Spinal cord (tissue), 10 donors: ENCODE measurements at places on chromosomes 12 and 14.

DNA sequence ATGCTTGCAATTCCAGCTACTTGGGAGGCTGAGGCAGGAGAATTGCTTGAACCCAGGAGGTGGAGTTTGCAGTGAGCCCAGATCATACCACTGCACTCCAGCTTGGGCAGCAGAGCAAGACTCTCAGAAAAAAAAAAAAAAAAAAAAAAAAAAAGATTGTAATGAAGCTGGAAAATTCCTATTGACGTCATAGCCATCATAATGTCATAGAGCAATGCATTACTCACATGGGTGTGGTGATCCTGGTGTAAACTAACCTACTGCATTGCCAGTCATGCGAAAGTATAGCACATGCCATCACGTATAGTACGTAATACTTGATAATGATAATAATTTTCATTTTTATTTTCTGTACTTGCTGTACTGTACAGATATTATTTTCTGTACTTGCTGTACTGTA lies 42.7 kb upstream of the NID2 start:
- DNase-seq = no peak

DNA sequence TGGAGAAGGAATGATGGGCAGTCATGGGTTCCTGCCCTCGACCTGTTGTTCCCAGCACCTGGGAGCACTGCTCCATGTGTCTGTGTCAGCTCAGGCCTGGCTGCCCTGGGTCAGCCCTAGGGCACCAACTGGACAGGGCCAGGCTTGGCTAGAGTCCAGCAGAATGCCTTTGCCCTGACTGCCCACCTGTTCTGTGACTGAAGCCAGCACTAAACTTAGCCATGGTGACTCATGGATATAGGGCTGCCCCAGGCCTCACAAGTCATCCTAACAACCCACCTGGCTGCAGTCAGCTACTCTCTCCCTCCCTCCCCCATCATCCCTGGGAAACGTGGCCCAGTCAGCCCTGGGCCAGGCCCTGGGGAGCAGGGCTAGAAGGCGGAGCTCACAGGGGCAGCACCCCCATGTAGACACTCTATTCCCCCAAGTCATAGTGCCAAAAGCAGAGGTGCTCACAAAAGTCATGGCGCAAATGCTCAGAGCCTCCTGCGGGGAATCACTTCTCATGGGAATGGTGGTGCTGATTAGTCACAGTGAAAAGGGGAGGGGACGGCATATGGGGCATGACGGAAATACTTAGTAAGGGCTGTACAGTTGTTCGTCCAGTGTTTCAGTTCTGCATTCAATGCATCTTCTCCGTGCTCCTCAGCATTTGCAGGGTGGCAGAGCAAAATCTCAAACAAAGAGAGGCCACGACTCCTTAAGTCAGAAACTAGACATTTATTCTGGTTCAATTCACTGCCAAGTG lies 52.0 kb upstream of the NTF3 start:
- DNase-seq = no peak

DNA sequence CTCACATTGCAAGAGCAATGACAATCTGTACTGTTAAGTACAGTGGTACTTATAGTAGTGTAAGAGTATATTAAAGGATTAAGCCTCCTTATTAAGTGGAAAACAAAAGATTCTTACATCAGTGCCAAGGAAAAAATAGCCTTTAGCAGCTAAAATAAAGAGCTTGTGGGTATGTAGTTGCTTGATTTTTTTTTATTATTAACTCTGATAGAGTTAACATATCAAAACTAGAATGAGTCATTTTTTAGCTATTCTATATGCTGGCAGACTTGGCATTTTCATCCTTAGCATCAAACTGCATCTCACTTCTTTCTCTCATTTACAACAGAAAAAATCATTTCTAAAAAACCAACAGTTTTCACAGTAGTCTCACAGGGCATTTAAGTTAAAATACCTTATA lies 86.5 kb downstream of the ATP2B1 start:
- no peak for DNase-seq

DNA sequence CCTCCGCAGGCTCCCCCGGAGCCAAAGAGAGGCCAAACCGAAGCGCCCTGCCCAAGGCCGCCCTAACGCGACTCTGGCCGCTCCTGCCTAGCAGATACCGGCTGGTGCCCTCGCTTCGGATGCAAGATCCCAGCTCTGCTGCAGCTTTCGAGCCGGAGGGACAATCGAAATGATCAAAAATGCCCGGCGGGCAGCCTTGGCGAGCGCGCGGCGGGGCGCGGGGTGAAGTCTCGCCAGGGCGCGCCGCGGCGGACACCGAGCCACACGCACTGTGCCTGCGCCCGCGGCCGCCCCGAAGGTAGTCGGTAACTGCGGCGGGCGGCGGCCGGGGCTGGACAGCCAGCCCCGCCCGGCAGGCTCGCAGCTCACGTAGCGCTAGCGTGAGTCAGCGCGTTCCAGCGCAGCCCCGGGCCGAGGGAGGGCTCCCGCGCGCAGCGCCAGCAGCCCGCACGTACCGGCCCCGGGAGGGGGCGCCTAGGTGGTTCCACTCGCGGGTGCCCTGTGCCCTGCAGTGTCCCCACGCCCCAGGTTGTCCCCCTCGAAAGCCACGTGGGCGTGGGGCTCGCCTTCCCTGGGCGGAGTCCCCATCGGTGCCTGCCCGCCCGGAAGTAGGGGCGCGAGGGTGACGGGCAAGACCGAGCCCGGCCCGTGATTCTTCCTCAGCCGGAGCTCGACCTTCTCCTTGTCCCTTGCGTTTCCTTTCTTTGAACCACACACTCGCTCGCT lies 109.2 kb upstream of the EGLN3 start:
- DNase-seq = no peak

DNA sequence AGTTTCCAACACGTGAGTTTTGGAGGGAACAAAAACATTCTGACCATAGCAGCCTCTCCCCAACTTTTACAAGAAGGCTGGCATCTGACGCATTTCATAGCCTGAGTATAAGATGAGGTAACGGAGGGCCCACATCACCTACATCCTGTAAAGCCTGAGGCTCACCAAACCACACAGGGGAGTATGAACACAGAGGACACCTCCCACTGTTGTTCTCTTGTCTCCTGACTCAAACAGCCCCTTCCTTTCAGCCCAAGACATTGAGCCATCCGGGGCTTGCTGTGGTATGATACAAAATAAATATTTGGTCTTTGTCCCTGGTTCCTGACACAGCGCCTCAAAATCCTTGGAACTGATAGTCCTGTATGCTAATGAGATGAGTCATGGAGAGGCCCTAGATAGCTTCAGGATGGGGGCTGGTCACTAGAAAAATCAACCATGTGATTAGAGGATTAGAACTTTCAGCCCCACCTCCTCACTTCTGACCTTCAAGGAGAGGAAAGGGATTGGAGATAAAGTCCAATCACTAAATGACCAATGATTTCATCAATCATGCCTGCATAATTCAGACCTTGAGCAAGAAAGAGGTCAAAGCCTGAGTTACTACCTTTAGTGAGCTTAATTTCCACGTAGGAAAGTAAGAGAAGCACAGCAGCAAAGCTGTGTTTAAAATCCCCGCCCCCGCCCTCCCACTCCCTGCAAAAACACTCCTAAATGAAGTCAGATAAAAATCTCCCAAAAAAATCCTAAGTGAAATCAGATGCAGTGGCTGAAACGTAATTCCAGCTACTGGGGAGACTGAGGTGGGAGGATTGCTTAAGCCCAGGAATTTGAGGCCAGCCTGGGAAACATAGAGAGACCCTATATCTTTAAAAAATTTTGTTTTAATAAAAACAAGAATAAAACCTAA lies 236.4 kb downstream of the PCNX1 start:
- DNase-seq = no peak

- no peak for DNase-seq
These were observed 460.2 kb downstream of the RAD51B start for GRCh38 chr14:68279777-68280233.

DNA sequence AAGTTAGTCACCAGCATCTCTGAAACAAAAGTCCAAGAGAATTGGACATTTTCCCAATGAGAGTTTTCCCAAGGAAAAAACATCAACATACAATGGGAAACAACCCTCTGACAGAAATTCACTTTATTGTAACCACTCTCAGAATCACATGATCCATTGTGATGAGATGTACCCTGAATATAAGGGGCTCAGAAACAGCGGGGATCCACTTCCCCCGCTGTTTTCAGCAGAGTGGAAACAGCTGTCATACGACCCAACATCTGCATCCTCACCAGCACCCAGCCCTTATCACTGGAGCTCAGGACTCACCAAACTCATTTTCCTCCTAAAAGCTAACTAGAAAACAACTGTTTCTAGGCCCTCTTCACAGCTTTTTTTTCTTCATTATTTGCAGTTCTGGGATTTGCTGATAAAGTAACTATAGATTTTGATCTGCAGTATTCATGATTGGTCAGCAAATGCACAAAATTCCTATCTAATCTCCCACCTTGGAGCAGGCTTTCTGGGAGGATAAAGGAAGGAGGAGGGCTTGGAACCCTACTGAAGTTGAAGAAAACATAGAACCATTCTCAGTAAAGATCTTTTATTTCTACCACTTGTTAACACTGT lies 31.3 kb downstream of the CORO1C start:
- DNase-seq = no peak

DNA sequence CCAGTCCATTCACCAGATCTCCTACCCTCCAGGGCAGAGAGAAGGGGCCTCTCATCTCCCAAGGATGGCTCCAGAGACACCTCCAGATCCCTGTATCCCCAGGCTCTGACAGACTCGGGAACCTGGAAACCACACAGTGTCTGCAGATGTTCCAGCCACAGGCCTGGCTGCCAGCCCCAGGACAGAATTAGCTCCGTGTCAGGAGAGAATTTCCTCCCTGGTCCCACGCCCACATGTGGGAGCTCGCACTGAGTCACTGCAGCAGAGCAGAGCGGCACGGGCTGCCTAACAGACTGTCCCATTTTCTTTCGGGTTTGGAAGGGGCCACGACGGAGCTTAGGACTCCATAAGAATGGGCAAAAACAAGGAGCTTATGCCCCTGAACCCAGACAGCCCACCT lies 33.6 kb downstream of the CMKLR1 start:
- peak; percentile 62 for DNase-seq

GRCh38 chr14:106094654-106095189 lies 568.3 kb downstream of the TMEM121 start:
- DNase-seq = no peak

DNA sequence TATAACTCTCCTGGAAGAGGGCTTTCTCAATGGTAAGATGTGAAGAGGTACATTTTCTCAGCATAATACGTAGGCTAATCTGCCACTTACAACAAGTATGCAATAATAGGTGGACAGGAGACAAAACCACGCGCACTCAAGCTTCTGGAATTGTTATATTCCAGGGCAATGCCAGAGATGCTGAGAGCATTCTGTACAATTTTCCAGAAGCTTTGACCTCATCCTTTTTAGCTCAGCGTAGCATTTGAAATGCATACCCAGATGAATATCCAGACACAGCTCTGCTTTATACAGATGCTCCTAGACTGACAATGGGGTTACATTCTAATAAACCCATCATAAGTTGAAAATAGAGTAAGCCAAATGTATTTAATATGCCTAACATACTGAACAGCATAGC lies 1492.4 kb upstream of the FLRT2 start:
- no peak for DNase-seq

- DNase-seq = no peak
These were observed 4.5 kb downstream of the HVCN1 start for GRCh38 chr12:110684312-110684836.

- no peak for DNase-seq
These were observed 2.6 kb downstream of the DIO3 start for GRCh38 chr14:101563654-101564443.

DNA sequence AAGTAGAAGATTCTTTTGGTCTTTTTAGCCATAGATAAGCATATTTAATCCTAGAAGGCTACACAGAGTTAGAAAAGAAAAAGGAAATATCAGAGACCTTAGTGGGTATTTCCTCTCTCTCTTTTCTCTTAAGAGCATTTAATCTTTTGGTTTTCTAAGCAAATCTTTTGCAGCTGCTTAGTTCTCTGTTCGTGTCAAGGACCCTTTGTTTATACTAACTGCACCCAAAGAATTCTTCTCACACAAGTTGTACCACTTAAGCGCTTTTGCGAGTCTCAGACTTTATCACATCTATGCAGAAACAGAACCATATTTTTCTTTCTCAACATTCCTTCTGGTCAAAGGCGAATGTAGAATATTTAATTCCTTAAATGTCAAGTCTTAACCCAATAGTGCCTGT lies 17.9 kb upstream of the NID2 start:
- no peak for DNase-seq

DNA sequence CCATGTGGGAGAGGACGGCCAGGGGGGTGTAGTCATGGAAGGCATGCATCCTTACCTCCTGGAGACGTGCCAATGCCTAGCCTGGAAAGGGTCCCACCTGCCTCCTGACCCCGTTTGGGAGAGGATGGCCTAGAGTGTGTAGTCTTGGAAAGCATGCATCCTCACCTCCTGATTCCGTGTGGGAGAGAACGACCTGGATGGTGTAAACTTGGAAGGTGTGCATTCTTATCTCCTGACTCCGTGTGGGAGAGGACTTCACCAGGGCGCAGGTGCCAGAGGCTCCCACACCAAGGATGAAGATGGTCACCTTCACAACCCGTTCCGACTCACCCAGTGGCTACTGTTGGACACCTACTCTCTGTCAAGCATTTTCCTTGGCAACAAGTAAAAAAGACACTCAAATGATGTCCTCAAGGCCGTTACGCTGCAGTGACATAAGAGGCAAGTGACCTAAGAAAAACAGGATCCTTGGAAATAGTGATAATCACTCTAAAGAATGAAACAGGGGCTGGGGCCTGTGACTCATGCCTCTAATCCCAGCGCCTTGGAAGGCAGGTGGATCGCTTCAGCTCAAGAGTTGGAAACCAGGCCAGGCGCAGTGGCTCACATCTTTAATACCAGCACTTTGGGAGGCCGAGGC lies 37.5 kb upstream of the FZD10 start:
- DNase-seq = no peak

DNA sequence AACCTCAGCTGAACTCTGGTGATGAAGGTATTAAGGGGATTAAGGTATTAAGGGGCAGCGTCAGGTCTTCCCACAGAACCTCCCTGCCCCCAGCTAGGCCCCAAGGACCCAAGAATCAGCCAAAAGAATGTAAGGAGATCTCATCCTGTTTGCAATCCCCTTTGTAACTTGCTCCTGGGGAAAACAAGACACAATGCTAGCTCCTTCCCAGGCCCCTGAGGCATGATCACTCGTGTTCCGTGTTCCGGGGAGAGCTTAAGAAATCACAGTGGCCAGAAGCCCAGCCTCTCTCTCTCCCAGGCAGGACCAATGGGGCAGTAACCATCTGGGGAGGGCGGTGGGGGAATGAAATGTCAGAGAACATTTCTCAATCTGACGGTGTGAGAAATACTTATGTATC lies 33.2 kb downstream of the PIGH start:
- DNase-seq = no peak

- DNase-seq = peak; percentile 15
These were observed 325.9 kb upstream of the LRFN5 start for GRCh38 chr14:41280745-41281144.

DNA sequence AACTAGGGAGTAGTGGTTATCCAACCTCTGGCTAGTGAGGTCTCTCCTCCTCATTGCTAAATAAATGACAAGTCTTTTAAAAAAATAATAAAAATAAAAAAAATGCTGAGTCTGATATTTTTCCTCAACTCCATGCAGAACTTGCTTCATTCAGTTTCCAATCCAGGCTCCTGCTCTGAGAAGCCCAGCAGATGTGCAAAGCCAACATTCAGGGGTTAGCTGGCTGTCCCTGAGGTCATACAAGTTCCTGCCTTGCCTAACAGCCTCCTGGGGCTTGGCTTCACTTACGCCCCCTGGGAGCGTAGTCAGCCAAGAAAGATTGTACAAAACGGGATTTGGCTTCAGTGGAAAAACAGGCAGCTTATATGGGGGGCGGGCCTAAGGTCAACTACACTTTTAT lies 23.3 kb downstream of the RTRAF start:
- DNase-seq = no peak

- no peak for DNase-seq
These were observed 21.0 kb upstream of the HMGA2 start for GRCh38 chr12:65803251-65803650.
